ENCODE measurements at places on chromosomes 5 and 9. TPM values are rescaled to one million over a fixed set of nuclear protein-coding genes. Genes with fewer than 3 reads are reported as not detected.

DNA sequence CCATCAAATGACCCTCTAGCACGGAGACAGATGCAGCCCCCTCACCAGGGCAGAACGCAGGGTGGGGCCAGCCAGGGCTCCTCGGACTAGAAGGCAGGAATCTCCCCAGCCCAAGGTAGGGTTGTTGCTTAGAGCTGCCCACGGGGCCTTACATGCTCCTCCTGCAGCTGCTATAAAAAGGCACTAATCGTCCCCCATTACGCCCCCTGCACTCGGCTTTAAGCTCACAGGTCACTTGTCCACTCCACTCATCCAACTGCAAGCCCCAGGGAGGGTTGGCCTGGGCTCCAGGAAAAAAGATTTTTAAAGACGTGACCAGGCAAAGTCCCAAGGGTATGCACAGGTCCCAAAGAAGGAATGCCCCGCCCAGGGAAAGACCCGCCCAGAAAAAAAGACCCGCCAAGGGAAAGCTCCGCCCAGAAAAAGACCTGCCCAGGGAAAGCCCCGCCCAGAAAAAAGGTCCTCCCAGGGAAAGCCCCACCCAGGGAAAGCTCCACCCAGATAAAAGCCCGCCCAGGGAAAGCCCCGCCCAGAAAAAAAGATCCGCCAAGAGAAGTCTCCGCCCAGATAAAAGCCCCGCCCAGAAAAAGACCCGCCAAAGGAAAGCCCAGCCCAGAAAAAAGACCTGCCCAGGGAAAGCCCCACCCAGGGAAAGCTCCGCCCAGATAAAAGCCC lies 11.1 kb downstream of the GRIN1 start:
- peak; percentile 83 for DNase-seq

DNA sequence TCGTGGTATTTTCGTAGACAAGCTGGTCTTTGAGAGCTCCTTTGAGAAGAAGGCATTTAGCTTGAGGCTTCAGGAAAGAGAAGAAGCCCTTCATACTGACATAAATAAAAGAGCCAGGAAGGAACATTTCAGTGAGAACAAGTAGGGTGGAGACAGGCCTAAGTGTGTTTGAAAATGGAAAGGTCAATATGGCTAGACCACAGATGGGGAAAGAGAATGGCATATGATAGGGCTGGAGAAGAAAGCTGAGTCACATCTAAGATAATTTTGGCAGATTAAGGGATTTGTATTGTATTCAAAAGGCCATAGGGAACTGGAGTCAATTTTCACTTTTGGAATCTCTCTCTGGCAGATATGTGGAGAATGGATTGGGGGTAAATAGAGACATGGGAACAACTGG lies 374.9 kb downstream of the TMEM38B start:
- DNase-seq = no peak

GRCh38 chr9:35859310-35859989 lies 10.8 kb downstream of the OR13J1 start:
- peak; percentile 30 for DNase-seq

DNA sequence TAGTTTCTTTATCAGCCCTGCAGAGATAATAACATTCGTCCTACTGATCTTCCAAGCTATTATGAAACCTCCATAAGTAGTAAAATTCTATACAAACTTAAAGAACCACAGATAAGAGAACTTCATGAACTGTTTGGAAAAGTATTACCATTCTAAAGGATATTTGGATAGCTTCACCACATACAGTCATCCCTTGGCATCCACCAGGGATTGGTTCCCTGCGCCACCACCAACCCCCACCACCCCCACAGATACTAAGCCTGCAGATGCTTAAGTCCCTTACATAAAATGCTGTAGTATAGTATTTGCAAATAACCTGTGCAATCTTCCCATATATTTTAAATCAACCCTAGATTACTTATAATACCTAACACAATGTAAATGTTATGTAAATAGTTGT lies 61.4 kb upstream of the SHISAL2B start:
- DNase-seq = no peak

GRCh38 chr5:151895660-151896030 lies 29.0 kb downstream of the GLRA1 start:
- DNase-seq = no peak

GRCh38 chr9:112555844-112556482 lies 69.3 kb downstream of the KIAA1958 start:
- no peak for DNase-seq

- no peak for DNase-seq
These were observed 72.8 kb downstream of the SLC1A1 start for GRCh38 chr9:4563105-4563504.

GRCh38 chr9:85859765-85860164 lies 81.2 kb upstream of the NAA35 start:
- no peak for DNase-seq

DNA sequence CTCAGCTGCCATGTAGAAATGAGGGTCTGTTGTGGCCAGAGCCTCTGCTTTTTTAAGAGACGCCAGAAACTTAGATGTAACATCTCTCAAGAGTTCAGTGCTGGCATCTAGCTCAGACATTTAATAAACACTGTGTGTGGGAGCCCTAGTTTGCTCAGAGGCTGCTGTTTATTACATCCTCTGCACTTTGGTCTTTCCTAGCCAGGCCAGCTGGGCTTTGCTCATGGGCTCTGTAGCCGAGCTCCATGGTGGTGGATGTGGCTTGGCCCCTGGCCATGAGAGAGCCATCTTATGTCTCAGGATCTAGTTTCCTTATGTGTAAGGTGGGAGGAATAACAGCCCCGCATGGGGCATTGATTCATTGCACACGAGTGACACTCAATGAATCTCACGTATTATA lies 30.0 kb downstream of the ARHGEF37 start:
- no peak for DNase-seq

Gene PPIC
- total RNA-seq = 13.0 TPM

- peak; percentile 81 for DNase-seq
These were observed 79.4 kb downstream of the AMBP start for GRCh38 chr9:113998525-113999255.

DNA sequence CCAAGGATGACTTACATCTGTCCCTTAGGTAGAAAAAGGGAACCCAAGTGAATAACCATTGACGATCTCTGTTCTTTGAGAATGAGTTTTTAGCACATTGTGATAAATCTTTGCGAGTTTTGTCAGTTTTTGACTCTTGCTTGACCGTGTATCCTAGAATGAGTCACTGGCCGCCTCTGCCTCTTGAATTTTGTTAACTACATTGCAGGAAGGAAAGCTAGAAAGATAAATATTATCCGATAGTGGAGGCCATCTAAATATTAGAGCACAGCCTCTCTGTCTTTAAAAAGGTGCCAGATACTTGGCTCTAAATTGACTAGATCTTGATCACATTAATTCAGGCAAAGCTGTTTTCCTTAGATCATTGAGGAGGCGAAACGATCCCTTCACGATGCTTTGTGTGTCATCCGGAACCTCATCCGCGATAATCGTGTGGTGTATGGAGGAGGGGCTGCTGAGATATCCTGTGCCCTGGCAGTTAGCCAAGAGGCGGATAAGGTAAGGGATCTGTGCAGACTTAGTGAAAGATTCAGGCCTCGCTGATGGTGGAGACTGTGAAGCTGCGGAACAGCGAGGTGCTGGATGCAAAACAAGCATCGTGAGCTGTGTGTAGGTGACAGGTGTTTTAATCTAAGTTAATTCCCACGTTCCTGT lies 12.2 kb downstream of the CCT5 start:
- DNase-seq = no peak

DNA sequence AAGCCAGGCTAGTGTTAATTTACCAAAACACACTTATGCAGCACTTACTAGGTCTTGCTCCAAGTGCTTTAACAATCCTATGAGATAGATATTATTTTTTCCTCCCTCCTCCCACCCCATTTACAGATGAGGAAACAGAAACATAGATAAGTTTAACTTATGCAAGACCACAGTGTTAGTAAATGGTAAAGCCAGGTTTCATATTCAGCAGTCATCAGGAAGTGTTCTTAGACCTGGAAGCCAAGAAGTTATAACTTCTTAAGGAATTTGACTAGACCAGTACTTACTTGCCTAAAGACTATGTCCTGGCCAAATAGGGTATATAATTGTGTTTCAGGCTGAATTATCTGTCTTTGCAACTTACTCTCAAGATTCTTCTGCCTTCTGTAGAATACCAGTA lies 15.9 kb downstream of the ABHD17B start:
- no peak for DNase-seq

- no peak for DNase-seq
These were observed 172.0 kb downstream of the MELK start for GRCh38 chr9:36744678-36745077.

GRCh38 chr9:69215774-69216485 lies 41.9 kb downstream of the TJP2 start:
- no peak for DNase-seq

Gene GMCL2
- not detected for total RNA-seq

GRCh38 chr9:114348906-114349482 lies 19.3 kb downstream of the ORM2 start:
- DNase-seq = peak; percentile 92

Gene ANKHD1
- total RNA-seq = 58.0 TPM

DNA sequence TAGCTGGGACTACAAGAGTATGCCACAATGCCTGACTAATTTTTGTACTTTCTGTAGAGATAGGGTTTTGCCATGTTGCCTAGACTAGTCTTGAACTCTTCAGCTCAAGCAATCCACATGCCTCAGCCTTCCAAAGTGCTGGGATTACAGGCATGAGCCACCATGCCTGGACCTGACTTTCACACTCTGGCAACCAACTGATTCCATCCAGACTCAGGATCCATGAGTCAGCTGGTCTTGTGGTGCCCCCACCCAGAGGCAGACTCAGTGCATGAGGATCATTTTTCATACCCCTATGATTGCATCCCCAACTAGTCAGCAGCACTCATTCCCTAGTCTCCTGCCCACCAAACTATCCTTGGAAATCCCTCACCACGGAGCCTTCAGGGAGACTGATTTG lies 375.9 kb downstream of the ANXA1 start:
- DNase-seq = no peak

Gene SPINK7
- not detected for total RNA-seq

Gene GAS1
- 3.6 TPM for total RNA-seq

- no peak for DNase-seq
These were observed 196.8 kb downstream of the AUH start for GRCh38 chr9:91164724-91165520.

DNA sequence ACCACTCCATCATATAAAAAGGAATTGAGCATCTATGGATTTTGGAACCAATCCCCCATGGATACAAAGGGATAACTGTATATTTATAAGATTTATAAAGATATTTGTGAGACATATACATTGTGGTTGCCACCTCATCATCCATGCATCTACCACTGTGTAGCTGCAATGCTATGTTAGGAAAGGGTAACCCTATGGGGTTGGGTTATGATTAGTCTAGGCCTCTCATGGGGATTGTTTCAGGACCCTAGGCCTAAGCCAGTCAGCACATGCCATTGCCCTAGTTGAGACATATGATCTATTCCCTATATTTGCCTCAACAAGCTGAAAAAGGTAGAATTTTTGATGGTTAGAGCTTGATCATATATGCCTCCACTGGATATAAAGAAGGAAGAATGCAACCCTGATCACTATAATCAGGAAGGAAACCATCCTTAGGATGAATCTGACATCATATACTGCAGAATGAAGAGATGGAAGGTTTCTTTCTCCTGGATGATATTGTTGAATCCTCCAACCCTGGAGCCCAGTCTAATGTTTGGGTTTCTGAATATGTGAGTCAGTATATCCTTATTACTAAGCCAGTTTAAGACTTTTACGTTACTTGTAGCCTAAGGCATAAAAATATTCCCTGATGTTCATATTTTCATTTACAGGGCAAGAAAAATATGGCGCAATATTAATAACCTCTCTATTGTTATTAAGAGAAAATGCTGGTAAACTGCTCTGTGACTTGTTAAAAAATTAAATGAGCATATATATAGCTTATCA lies 94.2 kb downstream of the ADAMTS19 start:
- DNase-seq = no peak

GRCh38 chr5:15837551-15838289 lies 337.7 kb downstream of the FBXL7 start:
- no peak for DNase-seq

DNA sequence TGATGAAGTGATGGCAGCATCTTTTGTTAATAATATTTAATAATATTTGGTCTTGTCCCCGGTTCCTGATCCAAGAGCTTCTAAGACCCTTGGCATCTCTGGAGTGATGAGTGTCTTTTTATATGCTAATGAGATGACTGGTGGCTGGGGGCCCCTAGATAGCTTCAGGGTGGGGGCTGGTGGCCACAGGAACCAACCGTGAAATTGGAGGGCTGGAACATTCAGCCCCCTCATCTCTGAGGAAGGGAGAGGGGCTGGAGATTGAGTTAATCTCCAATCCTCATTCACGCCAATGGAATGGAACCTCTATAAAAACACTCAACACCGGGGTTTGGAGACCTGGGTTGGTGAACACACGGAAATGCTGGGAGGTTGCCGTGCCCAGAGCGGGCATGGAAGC lies 78.2 kb upstream of the RAPGEF1 start:
- DNase-seq = no peak

DNA sequence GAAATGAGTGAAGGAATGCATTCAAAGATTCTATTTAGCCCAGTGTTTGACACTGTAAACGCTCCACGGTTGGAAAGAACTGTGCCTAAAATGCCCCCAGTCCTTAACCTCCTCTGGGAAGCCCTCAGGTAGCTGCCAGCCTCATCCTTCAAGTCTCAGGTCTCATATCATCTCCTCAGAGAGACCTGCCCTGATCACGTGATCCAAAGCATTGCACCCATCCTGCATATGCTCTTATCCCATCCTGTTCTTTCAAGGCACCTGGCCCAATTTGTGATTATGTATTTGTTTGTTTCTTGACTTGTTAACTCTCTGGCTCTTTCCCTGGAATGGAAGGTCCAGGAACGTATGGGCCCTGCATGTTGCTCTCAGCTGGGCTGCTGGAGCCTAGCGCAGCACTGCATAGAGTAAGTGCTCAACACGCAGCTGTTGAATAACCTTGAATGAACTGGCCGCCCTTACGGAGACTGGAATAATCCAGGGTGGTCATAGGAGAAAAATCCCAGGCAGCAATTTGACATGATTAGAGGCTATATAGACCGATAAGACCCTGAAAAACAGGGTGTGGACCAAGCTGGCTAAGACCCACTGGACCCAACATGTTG lies 8.7 kb downstream of the C1QTNF2 start:
- no peak for DNase-seq

GRCh38 chr9:129328355-129329042 lies 150.4 kb upstream of the IER5L start:
- DNase-seq = no peak

Gene PCSK1
- 9.2 TPM for total RNA-seq

Gene PCDHA4
- total RNA-seq = 7.6 TPM

- DNase-seq = no peak
These were observed 174.7 kb upstream of the FBXL17 start for GRCh38 chr5:108556441-108557145.

DNA sequence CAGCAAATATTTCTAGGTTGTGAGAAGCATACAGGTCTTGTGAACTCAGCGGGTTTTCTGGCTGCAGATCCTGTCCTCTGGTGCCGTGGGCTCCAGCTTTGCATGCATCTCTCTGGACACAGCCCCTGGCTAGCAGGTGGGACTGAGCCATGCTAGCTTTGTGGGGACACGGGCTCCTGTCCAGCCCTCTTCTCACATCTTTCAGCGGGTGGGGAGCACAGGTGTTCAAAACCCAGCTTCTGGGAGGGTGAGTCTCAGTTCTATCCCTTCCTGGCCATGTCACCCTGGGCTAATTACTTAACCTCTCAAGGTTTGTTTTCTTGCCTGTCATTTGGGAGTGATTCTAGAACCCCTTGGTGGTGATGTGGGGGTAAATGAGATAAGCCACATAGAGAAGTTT lies 162.3 kb downstream of the ICE1 start:
- DNase-seq = no peak

Gene ZMAT2
- total RNA-seq = 42.7 TPM
